Pulmonary artery endothelial cell (primary cell): ENCODE measurements at places on chromosomes 16 and 17. TPM values are rescaled to one million over a fixed set of nuclear protein-coding genes. Genes with fewer than 3 reads are reported as not detected.

- no peak for DNase-seq
Measured at GRCh38 chr17:72747501-72747900, 345.0 kb downstream of the SLC39A11 start.

The KRTAP9-4 gene
- total RNA-seq, result not detected in 2 replicates

The SOX9 gene
- not detected in 2 replicates for total RNA-seq

The KRT12 gene
- total RNA-seq, result not detected in 2 replicates

- DNase-seq, result no peak
Measured at GRCh38 chr16:4570086-4570485, 13.9 kb downstream of the C16orf96 start.
